ENCODE measurements at places on chromosomes 1 and 21.

GRCh38 chr1:174189428-174190062 lies 30.2 kb downstream of the RABGAP1L start:
- DNase-seq, result no peak

GRCh38 chr1:3315399-3316339 lies 138.8 kb upstream of the ARHGEF16 start:
- DNase-seq, result no peak

GRCh38 chr1:225700164-225700821 lies 47.4 kb upstream of the ENAH start:
- DNase-seq, result no peak

- DNase-seq, result no peak
Measured at GRCh38 chr1:163585796-163586195, 264.0 kb downstream of the NUF2 start.

- DNase-seq, result no peak
Measured at GRCh38 chr1:29232387-29232786, 1.7 kb upstream of the MECR start.

- DNase-seq, result no peak
Measured at GRCh38 chr1:51968632-51969031, 21.9 kb downstream of the RAB3B start.

DNA sequence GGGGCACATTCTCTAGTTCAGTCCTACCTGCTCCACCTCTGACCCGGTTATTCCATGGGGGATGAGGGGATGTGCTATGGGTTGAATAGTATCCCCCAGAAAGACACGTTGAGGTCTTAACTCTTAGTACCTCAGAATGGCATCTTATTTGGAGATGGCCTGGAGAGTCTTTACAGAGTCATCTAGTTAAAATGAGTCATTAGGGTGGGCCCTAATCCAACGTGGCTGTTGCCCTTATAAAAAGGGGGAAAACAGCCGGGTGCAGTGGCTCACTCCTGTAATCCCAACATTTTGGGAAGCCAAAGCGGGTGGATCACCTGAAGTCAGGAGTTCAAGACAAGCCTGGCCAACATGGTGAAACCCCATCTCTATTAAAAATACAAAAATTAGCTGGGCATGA lies 5.7 kb downstream of the TMPRSS3 start:
- DNase-seq, result no peak
